ENCODE measurements at places on chromosomes 1 and 21.

DNA sequence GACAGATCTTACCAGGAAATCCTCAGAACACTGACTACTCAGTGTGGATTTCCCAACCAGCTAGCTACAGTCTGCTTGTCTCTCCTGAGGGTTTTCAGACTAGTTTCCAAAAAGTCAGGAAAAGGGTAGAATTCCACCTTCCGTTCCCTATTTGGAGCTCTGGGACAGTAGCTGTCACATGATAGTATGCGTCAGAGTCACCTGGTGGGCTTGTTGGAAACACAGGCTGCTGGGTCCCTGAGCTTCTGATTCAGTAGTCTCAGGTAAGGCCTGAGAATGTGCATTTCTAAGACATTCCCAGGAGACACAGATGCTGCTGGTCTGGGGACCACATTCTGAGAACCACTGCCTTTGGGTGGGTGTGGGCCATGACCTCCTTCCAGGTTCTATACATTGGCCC lies 272.5 kb downstream of the DISC1 start:
- no peak for DNase-seq

DNA sequence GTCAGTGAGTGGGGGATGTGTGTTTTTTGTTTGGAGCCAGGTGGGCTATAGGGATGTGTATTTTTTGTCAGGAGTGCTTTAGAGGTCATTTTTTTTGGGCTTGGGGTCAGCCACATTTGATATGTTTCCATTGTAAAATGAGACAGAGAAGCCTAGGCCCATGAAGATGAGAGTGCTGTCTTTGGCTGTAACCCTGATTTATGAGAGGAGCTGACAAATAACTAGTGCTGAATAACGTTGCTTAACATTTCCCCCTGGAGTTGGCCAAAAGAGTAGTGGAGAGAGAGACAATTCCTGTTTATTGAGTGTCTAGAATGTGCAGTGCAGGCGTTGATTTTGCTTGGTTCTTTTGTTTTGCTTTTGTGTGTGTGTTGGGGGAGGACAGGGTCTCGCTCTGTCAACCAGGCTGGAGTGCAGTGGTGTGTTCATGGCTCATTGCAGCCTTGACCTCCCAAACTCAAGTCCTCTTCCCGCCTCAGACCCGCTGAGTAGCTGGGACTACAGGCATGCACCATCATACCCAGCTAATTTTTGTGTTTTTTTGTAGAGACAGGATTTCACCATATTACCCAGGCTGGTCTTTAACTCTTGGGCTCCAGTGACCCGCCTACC lies 64.7 kb downstream of the S1PR1 start:
- DNase-seq, result no peak

DNA sequence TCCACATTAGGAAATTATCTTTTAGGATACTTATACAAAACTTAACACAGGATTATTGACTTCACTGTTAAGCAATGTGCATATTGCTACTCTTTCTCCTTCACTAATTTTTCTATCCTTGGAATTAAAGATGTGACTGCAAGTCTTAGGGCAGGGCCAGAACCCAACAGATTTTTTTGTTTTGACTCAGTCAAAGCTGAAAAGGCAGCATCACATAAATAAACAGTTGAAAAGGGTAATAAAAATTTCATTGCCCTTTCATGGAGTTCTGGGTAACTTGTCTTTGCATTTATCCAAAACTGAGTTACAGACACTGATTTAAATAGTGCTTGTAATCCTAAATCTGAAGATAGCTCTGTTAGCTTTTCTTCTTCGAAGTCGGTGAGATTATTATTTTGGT lies 1.9 kb upstream of the TMEM35B start:
- DNase-seq, result no peak

GRCh38 chr1:6962478-6962995 lies 177.3 kb downstream of the CAMTA1 start:
- DNase-seq, result peak; percentile 15

- DNase-seq, result no peak
Observed at GRCh38 chr1:53450225-53450624, 9.0 kb upstream of the DMRTB1 start.

DNA sequence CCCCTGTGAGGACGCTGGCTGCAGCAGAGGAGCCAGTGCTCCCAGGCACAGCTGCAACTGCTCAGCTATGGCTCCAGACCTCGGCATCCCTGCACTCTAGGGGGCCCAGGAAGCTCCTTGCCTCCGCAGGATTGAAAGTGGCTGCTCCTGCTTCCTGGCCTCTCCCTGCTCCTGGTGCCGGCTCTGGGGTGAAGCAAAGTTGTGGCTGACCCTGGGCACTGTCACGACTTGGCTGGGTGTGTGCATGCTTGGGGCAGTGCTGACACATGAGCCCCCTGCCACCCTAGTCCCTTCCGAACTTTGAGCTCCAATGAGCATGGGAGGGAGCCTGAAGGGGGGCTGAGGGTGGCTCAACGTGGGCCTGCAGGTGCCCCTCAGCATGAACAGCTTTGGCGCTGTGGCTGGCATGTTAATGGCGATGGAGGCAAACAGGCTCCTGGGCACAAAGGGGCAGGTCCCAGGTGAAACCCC lies 1512.2 kb downstream of the KCNT2 start:
- no peak for DNase-seq

DNA sequence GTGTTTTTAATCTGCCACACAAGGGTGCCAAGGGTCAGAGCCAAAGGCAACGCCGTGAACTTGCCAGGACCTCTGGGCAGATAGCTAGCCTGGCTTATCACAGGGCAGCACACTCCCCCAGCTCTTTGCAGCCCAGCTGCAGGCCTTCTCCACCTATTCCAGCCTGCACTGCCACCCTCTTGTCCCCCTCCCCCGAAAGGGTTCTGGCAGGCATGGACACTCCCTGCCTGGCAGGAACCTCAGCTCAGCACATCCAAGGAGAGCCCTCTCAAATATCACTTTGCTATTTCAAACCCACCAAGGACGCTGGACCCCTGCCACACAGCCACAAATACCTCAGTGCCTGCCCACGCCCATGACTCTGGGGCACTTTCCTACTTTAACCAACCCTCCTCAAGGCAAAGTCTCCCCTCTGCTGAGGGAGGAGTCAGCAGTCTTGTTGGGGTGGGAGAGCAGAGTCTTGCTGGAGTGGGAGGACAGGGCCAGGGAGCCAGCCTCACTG lies 9.1 kb downstream of the SSBP3 start:
- no peak for DNase-seq

GRCh38 chr1:201751872-201752271 lies 77.1 kb upstream of the IPO9 start:
- DNase-seq, result no peak

- peak; percentile 37 for DNase-seq
Observed at GRCh38 chr1:21289700-21290545, at the start of gene ECE1. TSS of gene ECE1 (minus strand) at chr1:21290463. CDS start at chr1:21290414, 49 bp downstream.

GRCh38 chr1:115343200-115343737 lies 5.2 kb upstream of the NGF start:
- no peak for DNase-seq

DNA sequence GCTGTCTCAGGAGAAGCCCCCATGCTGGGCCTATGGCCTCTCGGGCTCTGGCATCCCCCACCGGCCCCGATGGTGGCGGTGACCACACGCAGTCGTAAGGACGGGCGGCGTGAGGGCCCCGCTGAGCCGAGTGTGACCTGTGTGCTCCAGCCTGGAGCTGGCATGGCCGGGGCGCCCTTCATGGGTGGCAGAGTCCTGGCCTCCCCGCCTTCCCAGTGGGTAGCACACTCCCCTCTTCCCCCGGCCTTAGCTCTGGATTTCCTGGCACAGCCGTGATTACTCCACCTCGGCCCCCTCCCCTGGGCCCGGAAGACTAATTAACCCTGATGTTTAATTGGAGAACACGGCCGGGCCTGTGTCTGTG lies 44.6 kb downstream of the SLX9 start:
- DNase-seq, result no peak

GRCh38 chr1:55725378-55725777 lies 510.2 kb upstream of the USP24 start:
- DNase-seq, result no peak

DNA sequence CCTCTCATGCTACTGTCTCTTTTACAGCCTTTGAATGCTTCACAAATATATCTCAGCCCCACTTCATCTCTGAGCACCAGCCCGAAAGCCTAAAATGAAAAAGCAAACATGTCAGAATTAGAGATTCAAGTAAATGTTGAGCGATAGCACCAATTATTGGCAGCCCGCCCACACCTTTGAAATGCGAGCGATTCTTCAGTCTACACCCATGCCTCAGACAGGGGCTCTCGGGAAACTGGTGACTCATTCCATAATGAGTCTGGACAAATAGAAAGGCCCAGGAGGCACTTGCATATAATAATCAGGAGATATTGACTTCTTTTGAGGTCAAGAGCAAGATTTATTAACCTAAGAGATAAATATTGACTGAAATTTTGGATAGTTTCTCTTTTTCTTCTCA lies 487.3 kb upstream of the PTBP2 start:
- DNase-seq, result no peak

- no peak for DNase-seq
Observed at GRCh38 chr1:76759950-76760349, 107.3 kb upstream of the ST6GALNAC5 start.

- DNase-seq, result no peak
Observed at GRCh38 chr1:39021426-39021825, 4.7 kb upstream of the NDUFS5 start.

DNA sequence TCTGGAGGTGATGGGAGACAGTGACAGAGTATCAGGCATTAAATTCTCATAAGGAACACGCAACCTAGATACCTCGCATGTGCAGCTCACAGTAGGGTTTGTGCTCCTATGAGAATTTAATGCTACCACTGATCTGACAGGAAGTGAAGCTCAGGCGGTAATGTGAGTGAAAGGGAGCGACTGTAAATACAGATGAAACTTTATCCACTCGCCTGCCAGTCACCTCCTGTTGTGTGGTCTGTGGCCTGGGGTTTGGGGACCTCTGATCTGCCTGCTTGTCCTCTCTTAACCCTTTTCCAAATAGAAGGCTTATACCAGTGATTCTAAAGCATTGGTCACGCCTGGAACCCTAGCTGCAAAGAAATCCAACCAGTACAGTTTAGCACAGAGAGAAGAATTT lies 15.3 kb downstream of the GABPA start:
- DNase-seq, result no peak

GRCh38 chr1:177824508-177824982 lies 145.3 kb downstream of the SEC16B start:
- no peak for DNase-seq

DNA sequence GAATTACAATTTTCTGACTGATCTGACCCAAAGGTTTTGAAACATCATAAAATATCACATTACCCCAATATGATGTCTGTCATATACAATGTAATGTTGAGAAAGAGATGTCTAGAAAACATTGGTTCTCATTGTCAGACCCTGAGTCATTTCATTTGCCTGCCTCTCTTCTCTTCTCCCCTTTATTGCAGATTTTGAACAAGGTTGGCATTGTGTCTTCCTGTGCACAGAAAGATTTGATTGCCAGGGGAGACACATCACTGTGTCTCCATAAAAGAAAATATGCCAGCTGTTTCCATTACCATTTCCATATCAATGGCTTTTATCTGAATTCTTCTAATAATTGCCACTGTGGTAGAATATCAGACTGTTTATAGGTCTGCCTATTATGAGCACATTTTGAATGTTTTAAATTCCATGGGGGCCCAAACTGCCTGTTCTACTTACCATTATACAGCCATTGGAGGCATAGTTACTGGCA lies 65.6 kb downstream of the IFI44 start:
- no peak for DNase-seq

DNA sequence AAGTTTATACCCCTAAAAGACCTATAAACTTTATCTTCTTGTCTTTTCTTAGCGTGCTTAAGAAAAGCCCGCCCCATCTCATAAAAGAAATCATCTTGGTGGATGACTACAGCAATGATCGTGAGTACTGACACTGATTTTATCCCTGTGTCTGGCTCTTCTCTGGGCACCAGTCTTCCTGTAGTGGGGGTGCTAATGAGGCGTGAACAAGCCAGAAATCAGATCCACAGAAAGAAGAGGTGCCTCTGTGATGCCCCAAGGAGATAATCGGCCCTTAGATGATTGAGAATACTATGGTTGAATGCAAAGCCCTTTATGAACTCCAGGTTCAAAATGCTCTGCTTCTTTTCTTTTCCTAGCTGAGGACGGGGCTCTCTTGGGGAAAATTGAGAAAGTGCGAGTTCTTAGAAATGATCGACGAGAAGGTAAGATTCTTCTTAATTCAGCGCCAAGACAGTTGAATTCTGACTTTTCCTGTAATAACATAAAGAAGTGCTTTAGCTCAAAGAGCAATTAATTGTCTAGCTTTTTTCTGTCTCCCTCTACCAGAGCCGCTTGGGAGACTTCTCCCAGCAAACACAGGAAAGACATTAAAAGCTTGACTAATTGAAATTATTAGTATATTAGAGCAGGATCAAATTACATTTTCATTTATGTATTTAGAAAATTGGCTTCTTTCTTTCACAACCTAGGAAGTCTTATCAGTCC lies 169.4 kb downstream of the GALNT2 start:
- DNase-seq, result no peak

DNA sequence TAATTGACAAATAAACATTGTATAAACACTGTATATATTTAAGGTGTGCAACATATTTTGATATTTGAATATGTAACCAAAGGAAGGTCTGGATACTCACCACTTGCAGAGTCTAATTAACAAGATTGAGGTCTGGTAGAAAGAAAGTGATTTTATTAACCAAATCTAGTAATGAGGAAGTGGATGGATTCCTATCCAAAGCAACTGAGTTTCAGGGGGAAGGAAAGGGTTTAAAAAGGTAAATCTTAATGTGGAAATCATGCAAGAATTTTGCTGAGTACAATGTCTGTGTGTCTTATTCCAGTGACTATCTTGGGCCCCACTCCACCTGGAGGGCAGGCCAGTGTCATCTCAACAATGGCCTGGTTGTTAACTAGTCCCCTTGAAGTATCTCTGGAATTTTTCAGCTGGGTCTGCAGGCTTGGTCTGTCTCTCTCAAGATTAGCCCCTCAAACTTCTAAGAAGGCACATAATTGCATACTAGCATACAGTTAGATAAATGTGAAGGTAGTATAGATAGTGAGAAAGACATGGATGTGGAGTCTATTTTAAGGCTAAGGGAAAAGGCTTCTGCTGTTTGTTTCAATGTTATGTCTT lies 262.7 kb upstream of the RGS18 start:
- DNase-seq, result no peak

DNA sequence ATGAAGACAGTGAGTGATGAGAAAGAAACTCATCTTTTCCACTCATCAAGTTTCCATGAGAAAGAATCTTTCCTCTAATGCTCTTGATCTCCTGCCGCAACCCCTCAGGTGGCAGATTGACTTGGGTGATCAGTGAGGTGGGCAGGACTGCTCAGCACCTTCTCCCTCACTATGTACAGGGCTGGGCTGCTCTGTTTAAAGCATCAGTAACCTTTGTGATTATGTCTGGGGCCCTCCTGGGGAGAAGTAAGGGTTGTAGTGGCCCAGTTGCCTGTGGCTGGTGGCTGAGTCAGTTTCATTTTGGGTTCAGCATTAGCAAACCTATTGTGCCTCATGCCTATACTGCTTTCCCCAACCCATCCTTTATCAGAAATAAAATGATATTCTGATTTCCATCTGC lies 366.0 kb downstream of the TTLL7 start:
- no peak for DNase-seq

GRCh38 chr1:10511494-10511885 lies 36.7 kb downstream of the PEX14 start:
- no peak for DNase-seq
